Adipocyte (in vitro differentiated cells): ENCODE measurements at places on chromosomes 3 and 15.

- peak; percentile 49 for DNase-seq
Observed at GRCh38 chr3:23696842-23697241, 108.9 kb upstream of the UBE2E1 start.

DNA sequence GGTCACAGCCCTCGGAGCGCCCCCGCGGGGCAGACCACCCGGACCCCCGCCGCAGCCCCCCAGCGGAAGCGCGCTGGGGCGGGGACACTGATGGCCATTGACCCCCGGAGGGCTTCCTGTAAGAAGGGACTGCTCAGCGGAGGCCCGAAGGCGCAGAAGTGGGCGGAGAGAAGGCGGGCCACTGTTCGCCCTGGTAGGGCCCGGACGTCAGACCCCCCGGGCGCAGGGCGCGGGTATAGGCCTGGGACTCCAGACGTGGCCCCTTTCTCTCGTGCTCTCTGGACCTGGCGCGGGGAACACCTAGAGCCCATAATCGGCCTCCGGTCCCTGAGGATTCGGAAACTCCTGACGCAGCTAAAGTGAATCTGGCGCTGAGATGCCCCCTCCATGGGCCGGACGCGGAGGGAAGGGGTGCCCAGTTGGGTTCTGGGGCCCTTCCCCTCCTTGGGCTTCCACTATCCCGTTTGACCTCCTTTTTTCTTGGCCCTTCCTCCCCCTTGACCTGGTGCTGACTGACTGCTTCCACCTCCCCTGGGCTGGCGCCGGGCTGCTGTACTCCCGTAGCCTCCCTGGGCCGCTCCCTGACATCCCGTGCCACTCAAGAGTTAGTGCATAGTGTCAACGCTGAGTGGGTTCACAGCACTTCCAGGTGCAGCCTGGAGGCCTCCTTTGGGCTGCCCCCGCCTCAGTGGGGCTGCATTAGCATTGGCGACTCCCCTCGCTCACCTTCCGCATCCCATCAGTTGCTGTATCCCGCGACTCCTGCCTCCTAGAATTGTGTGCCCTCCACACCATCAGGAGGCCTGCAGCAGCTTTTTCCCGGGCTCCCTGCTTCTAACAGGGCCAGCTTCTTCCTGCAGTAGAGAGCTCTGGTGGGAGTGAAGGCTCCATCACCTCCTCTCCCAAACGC lies 694 bp downstream of the ABTB1 start:
- peak; percentile 71 for DNase-seq

- peak; percentile 23 for DNase-seq
Observed at GRCh38 chr3:188554404-188554803, 400.4 kb downstream of the LPP start.

DNA sequence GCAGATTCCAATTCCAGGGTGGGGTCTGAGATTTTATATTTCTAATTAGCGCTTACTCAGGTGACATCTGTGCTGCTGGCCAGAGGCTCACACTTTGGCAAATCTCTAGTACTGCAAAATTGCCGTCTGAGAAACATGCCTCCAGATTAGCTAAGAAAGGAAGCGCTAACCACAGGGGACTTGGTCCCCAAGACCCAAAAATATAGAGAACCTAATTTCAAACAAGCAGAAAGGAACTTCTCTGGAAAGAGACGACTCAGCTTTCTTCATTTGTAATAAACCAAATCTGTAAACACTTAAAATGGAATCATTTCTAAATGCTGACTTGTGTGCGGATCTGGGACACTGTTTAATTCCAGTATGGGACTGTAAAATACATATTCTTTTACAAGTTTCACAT lies 55.7 kb downstream of the B3GNT5 start:
- DNase-seq = no peak

DNA sequence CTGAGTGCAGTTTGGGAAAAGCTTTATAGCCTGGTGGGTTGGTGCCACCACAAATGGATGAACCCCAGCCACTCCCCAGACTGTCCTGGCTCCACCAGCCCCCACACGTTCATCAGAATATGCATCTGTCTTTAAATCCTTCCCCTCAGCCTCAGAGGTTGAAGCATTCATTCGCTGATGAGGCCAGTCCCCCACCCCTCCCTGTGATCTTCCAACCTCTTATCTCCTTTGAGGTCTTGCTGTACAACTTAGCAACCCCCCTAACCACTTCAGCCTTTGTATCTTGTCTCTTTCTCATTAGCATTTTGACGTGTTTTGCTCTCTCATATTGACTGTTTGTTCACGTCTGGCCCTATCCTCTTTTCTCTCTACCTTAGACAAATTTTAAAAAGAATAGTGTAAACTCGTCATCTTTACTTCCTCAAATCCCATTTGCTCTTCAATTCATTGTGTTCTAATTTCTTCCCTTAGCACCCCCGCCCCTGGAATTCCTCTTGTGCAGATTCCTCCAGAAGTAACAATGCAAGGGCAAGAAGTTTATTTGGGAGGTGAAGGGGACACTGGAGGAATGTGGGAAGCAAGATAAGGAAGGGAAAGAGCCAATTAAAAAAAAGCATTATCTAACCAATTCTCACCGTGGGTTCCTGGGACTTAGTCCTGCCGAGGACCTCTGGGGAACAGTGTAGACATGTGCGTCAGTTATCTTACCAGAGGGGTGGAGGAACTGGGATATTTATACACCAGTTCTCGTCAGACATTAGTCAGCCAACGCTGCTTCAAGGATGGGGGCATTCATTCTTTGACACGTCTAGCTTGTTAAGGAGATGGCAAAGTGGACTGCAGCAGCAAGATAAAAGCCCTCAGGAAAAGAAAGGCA lies 38.6 kb downstream of the MOBP start:
- no peak for DNase-seq

- DNase-seq = no peak
Observed at GRCh38 chr15:101578443-101578894, 73.7 kb downstream of the TM2D3 start.

DNA sequence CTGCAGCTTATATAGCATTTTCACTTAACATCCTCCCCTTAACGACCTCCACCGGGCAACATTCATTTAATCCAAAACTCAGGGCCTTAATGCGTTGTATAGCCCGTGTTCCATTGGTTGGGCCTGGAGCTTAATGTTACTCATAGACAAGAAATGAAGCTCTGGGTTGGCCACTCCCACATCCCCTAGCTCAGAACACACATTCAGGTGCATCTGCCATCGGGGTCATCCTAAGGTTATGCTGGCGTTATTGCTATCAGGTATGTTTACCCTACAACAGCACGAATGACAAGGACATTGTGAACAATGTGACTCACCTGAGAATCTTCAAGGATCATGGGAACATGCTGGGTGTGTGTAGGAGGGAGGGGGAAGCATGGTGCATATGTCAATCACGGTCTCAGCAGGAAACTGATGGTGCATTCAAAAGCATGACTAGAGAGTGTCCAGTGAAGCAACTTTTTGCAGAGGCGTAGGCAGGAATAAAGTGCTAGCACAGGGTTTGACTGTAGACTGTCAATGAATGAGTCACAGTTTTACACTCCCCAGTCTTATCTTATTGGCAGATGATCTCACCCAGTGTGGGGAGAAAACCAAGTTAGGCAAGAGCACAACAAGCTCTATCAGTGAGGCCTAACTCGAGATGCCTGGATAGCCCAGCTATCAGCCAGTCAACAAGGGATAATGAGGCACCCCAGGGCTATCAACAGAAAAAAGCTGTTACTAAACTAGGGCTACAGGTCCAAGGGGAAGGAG lies 402.1 kb upstream of the MCTP2 start:
- no peak for DNase-seq

DNA sequence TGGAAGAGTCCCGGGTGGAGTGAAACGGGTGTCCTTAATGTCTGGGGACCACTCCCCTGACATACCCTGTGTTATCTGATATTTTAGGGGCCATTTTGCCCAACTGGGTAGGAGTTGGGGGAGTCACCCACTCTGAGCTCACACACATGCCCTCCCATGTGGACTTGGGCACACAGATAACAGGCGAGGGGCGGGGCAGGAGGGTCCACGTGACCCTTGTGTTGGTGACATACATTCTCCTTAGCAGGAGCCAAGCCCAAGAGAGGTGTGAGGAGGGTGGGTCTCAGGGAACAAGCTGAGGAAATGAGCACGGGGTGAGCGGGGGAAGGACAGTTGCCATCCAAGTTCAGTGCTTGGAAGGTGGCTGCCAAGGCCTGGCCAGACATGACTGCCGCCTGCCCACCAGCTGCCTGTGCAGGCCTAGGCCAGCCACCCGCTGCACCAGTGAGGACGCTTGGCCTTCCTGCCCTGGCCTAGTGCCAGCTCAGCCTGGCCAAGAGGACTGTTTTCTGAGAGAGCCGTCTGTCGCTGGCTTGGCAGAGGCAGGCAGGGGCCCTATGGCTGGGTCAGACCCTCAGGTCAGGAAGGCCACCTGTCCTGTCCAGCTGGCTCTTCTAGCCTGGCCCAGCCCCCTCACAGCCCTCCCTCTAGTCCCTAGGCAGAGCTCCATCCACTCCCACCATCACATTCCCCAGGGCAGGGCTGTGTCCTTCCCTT lies 31.3 kb upstream of the TMEM115 start:
- DNase-seq = no peak

- DNase-seq = peak; percentile 19
Observed at GRCh38 chr3:119457246-119457645, 6.2 kb downstream of the TMEM39A start.

DNA sequence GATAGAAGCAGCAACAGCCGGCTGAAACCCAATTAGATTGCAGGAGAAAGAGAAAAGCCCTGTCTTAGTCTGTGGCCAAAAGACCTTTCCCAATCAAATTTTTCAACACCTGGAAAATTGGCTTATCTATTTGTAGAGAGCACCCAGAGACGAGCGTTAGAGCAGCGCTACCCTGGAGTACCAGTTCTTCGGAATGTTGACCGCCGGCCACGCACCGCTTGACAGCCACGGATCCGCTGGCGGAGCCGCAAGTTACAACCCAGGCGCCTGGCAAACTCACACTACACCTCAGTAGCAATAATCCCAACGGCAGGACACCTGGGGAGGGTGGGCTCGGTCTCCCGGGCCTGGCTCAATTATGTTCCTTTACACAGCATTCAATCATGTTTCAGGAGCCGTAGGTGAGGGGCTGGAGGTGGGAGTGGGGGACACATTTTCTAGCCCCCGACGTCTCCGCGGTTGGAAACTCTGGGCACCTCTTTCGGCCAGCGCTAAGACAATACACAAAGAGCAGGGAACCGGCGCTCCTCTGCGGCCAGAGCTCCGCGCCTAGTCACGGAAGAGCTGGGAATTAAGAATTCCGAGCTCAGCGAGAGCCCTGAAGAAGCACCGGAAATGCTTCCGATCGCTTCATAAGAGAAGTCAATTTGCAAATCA lies 1.2 kb downstream of the MB21D2 start:
- DNase-seq = peak; percentile 58

DNA sequence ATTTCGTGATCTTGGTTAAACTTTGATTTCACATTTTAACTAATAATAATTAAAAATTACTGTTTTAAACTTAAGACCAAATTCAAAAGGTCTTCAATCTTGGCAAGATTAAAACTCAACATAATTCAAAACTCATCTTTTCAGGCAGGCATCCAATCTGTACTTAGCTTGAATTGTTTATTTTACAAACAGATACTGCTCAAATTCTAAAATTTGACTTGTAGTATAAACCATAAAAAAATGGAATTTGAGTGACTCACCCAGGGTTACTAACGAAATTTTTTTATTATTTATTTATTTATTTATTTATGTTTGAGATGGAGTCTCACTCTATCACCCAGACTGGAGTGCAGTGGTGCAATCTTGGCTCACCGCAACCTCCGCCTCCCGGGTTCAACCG lies 64.4 kb downstream of the GAP43 start:
- peak; percentile 30 for DNase-seq

DNA sequence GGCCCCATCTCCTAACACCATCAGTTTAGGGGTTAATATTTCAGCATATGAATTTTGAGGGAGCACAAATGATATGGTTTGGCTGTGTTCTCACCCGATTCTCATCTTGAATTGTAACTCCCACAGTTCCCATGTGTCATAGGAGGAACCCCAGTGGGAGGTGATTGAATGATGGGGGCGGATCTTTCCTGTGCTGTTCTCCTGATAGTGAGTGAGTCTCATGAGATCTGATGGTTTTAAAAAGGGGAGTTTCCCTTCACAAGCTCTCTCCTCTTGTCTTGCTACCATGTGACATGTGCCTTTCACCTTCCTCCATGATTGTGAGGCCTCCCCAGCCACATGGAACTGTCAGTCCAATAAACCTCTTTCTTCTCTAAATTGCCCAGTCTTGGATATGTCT lies 73.8 kb upstream of the TJP1 start:
- no peak for DNase-seq

DNA sequence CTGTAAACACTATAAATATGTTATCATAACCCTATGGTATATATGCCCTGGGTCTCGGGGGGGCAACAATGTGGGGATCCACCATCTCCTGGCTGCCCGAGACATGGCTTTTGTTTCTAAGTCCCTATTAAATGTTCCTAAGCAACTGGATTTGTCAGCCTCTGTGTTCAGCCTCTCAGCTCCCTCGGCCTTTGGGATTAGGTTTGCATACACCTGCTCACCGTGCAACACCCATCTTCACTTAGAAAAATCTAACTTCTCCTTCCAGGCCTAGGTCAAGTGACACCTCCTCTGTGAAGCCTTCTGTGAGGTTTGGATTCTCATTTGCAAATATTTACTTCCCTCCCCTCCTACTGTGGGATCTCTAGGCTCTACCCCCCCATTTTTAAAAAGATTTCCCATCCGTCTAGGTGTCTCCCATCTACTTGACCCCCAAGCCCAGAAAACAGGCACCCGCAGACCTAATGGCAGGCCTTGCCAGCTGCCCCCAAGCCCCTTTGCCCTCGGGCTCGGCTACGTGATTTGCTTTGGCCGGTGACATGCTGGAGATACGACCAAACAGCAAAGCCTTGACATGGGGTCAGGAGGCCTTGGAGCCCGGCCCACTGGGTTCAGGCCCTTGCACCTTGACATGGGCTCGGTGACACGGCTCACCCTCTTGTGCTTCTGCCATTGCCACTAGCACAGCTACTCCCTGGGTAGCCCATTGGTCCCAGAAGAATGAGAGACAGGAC lies 66.0 kb upstream of the BLM start:
- no peak for DNase-seq

- peak; percentile 78 for DNase-seq
Observed at GRCh38 chr3:185152410-185153170, at the start of gene C3orf70. Gene C3orf70 (minus strand): TSS chr3:185153060. CDS start chr3:185152823, 237 bp downstream.

DNA sequence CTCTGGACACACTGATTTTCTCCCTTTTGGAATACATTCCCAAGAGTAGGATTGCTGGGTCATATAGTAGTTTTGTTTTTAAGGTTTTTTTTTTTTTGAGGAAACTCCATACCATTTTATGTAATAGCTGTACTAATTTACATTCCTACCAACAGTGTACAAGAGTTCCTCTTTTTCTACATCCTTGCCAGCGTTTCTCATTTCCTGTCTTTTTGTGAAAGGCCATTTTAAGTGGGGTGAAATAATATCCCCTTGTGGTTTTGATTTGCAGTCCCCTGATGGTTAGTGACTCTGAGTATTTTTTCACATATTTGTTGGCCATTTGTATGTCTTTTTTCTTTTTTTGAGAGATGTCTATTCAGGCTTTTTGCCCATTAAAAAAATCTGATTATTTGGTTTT lies 1205.5 kb downstream of the ROBO1 start:
- no peak for DNase-seq
